NCI-H1436 (cell line): ENCODE measurements at places on chromosomes 12 and 14.

DNA sequence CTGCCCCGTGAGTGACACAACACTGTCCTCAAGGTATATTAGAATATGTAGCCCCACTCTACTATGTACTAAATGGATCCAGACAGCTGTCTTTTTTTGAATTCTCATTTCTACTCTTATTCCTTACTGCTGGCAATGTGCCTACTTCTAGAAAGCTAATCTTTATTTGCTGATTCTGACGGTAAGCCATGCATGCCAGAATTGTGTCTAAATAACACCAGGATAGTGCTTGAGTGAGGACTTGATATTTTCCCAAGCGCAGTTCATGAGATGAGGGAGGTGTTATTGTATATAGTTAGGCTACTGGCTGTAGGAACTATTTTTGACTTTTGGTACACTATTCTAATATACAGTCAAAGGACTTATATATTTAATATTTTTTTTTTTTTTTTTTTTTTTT, 316.2 kb upstream of the NAV3 start:
- no peak for DNase-seq

- no peak for DNase-seq
These were observed 2.6 kb downstream of the PDE6H start for GRCh38 chr12:14975457-14975856.

DNA sequence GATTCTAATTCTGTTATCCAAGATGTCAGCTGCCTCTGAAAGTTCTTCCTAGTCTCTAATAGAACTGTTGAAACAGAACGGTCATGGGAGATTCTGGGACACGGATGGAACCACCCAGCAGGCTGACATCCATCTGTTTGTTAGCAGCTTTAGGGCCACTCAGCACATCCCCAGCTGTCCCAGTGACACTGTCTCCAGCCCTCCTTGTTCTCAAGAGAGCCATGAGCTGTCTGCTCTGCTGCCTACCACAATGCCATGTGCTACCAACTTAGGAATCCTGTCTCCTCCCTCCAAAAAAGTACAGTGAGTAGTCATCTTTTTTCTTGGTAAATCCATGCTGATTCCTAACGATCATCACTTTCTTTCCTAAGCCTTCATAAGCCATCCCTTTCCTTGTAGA, 130.5 kb downstream of the ZFP36L1 start:
- DNase-seq = no peak

DNA sequence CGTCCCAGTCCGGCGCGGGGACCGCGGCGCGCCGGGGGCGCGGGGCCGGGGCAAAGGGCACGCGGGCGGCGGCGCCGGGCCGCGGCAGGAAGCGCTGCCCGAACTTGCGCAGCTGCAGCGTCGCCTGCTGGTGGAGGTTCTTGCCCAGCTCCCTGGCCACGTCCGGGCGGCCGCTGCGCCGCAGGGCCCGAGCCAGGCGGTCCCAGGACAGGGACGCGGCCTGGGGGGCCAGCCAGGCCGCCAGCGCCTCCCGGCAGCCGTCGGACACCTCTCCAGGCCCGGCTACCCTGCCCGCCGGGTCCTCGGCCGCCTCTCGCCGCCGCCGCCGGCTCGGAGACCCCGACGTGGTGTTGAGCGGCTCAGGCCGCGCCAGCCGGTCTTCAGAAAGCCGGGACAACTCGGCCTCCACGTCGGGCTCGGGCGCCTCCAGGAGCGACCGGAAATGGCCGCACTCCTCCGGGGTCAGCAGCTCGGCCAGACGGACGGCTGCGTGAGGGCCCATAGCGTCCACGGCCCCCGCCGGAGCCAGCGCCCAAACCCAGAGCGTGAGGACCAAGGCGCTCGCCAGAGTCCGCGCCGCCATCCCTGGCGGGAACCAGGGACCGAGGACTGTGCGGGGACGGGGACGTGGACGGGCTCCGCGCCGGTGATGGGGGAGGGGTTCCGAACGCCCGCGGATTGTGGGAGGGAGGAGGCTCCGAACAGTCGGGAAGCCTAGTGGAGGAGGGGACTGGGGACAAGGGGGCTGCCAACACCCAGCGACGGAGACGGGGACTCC, 34.0 kb downstream of the FIGNL2 start:
- no peak for DNase-seq

GRCh38 chr12:132462788-132463187, 27.2 kb upstream of the FBRSL1 start:
- DNase-seq = no peak

DNA sequence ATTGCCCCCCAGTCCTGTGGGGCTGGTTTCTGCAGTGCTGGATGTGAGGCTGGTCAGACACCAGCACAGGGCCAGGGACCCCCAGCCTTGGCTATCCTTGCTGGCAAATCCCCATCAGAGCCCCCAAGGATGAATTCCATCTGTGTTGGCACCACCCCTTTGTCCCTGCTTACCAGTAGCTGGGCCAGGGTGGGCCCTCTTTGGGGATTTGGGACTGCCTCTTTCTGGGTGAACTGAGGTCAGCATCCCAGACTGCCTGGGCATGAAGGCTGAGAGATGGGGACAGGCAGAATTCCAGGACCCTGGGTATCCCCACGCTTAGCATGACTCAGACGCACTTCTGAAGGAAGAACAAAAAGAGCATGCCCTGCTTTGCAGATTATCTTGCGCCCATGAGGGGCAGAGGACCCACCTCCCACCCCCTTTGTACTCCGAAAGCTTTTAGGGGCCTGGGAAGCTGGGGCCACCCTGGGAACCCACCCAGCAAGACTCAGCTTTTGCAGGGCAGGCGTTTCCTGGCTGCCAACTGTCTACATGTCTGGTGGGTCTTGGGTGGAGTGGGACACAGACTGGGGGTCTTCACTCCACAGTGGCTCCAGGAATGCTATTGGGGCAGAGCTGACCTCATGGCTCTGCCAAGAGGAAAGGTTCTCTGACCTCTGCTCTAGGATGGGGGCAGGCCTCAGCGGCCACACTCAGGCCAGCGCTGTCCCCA, 26.8 kb downstream of the RFLNA start:
- DNase-seq = no peak

DNA sequence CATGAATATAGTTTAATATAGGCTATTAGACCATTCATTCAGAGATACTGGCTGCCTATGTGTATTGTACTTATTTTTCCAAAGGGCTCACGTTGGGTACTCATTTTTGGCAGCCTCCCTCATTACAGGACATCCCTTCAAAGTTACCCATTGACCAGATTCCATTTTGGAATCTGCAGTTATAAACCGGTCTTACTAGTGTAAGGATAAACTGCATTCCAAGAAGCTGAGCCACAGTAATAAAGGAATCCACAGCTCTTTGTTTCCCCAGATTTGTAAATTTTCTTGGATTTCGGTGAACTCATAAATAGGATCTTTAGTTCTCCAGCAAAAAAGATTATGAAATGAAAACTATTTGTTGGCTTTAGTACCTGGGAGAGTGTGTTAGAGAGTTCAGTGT, 18.9 kb upstream of the CFL2 start:
- no peak for DNase-seq

- DNase-seq = no peak
These were observed 264.6 kb downstream of the NUAK1 start for GRCh38 chr12:105874121-105874520.

GRCh38 chr14:101249676-101250036, 311.6 kb upstream of the DIO3 start:
- DNase-seq = no peak

DNA sequence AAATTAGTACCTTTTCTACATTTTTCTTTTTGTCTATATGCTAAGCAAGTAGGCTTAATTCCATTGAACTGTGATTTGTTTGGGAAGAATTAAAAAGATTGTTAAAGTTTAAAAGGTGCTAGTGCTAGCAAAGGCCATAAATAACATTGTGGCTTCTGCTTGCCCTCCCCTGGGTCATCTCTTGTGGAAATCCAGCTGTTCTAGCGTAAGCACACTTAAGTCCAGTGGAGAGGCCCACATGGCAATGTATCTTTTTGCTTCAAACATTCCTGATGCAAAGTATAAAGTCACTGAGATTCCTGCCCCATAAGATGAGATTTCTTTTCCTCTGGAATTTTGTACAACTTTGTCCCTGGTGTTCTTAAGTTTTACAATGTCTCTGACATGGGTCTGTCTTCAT, 14.4 kb upstream of the ERGIC2 start:
- no peak for DNase-seq

DNA sequence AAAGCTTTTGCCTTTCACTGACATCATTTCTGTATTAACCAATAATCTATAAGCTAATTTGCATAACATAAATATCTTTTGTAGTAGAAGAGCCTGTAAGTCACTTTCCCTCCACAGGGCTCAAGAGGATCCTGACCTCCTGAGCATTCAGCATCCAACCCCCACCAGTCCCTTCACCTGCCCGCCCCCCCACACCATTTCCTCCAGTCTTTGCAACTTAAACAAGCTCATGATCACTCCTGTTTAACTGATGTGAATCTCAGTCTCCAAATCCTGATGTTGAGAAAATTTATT, 12.0 kb upstream of the CRY1 start:
- DNase-seq = no peak

DNA sequence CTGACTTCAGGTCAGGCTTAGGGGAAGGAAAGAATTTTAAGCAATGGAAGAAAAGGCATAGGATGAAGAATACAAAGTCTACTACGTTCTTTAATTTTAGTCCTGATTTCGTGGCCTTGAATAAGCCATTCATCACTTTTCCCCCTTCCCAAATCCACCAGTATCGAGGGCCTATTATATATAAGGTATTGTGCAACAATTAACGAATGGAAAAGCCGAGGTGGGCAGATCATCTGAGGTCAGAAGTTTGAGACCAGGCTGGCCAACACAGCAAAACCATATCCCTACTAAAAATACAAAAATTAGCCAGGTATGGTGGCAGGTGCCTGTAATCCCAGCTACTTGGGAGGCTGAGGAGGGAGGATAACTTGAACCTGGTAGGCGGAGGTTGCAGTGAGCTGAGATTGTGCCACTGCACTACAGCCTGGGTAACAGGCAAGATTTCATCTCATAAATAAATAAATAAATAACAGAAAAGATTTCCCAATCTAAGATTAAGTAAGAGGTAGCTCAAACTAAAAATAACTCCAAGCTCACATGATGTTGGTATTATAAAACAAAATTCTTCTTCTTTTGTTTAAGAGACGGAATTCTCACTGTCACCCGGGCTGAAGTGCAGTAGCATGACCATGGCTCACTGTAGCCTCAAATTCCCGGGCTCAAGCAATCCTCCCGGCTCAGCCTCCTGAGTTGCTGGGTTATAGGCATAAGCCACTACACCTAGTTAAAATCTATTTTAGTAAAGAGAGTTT, 58.3 kb upstream of the NR2C1 start:
- no peak for DNase-seq

DNA sequence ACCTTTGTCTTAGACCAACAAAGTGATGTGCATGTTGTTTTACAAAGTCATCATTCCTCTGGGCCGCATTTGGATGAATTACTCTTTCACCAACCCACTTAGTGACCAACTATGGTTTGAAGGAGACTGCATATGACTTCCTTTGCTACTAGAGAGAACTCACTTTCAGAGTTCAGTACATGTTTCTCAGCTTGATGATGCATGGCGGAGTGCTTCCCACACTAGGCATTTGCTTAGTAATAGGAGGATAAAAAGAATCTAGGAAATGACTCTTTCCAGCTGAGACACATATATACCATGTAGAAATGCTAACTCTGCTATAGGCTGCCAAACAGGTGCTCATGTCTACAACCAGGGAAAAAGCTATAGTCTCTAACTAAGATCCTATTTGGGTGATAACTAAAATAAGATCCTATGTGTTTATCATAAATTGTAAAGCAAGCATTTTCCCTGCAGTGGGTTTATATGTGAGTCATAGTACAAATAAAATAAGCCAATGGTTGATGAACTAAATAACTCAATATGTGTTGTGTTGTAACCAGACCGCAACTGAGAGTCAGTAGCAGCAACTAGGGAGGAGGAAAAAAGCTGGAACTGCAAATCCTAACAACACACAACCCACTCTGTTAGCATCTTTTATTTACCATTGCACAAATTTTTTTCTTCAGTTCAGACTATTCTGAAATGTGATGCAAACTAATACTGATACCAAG, 87.2 kb downstream of the TSPAN8 start:
- no peak for DNase-seq

- DNase-seq = no peak
These were observed 22.3 kb upstream of the SSPN start for GRCh38 chr12:26172946-26173552.

DNA sequence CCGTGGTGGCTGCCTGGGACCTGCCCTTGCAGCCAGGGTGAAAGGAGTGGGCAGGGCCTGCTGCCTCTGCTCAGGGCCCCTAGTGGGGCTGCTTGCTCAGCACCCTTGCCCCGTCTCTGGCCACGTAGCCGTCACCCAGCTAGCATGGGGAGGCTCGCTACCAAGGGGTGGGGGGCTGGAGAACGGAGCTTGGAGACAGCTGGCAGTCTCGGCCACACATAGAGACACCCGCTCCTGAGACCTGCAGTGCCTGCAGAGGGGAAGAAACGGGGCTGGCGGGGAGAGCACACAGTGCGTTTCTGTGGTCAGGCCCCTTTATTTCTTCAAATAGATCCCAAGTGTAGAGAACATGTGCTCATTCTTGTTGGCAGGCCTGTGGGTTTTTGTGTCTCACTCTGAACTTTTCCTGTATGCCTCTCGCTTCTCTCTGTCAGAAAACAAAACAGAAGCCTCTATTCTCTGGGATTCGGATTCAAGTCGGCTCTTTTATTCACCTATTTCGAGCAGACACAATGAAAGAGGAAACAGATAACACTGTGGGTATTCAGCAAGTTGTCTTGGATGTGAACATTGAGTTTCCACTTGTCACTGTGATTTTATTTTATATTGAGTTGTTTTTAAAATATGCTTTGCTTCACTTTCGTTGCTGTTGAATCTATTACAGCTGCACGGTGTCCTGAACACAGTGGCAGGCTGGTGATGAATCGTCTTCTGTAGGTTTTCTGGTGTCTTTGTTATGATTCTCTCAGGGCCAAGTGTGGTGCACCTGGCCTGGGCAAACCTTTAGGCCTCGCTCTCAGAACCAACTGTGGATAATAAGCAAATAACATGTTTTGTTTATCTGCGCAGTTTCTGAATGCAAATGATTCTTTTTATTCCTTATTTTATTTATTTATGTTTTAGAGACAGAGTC, 26.5 kb downstream of the PACS2 start:
- DNase-seq = no peak

GRCh38 chr12:38782359-38782758, 123.0 kb downstream of the CPNE8 start:
- DNase-seq = no peak

GRCh38 chr12:101824831-101825230, 5.9 kb downstream of the GNPTAB start:
- DNase-seq = no peak

DNA sequence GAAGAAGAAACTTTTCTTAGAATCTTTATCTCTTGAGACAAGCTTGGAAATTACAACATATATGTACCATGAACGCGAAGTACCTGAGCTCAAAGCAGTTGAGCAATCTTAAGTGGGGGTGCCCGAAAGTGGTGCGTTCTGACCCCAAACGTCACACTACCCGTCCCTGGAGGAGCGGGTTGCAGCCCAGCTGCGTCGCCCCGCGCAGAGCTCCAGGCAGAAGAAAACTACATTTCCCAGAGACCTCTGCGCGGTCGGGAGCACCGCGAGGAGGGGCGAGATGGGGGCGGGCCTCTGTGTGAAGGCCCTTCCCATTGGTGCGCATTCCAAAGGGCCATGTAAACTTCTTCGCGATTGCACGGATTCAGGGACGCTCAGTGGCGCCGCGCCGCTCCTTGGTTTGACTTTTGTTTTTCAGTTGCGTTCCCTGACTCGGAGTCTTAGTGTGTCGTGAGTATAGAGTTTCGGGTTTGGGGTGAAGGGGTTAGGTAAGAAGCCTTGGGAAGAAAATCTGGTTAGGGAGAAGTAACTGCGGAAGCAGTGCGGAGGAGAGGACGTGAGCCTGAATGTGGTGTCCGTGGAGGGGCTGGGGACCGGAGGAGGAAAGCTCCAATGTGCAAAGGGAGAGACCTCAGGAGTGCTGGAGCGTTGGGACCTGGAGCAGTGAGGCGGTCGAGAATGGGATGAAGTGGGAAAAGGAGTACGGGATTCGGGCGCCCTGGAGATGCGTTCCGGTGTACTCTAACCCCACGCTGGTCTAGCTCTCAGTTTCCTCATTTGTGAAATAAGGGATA, at the start of gene CCDC77:
CCDC77 (plus strand) TSS at position 410 of the 794 bp plus-strand sequence. CDS start 7,740 bp downstream, outside the sequence.
- no peak for DNase-seq
